ENCODE measurements at places on chromosomes 16 and 17. TPM values are rescaled to one million over a fixed set of nuclear protein-coding genes. Genes with fewer than 3 reads are reported as not detected.

DNA sequence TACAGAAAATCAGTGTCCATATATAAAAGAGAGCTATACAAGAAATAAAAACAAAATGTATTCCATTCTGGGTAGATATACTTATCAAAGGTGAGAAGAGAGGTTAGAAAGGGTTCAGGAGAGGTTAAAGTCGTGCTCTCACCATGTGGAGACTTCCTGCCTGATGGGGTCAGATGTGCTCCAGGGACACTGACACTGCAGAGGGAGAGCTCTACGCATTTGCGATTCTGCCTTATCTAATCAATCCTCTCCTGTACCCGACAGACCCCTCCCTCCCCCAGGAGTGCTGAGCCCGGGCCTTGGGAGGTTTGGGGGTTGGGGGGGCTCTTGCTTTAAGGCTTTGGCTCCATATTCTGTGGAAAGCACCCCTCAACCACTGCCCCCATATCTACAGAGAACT is 16.6 kb upstream of the SLC5A11 start:
- no peak overlapping the region for H3K27ac ChIP-seq
- peaks cover 13% of the 10 kb centered on the region for H3K36me3 ChIP-seq
- no peak for DNase-seq
- H3K27me3 ChIP-seq = no peaks in the 10 kb centered on the region
- no peak overlapping the region for H3K4me3 ChIP-seq

DNA sequence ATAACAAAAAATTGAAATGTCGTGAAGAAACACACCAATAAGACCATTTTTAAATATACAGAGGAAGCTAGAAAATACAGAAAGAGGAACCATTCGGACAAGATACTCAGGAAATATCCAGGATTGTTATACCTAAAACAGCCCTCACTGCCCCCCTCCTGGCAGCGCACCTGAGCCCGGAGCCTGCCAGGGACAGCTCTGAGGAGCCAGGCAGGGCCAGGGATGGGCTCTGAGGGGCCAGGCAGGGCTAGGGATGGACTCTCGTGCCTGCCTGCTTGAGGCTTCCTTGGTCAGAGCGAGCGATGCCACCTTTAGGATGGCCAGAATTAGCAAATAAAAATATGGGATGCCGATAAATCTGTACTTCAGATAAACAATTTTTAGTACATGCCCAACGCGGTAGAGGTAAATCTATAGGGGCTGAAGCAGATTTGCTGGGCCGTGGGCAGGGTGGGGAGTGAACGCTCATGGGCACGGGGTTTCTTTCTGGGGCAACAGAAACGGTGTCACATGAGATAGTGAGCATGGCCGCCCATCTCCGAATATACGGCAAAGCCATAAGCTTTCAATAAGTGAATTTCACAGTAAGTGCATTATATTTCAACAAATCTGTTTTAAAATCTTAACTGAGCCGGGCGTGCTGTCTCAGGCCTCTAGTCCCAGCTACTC is 18.2 kb upstream of the CSNK1D start:
- H3K27ac ChIP-seq = peak overlapping the region; percentile 52
- peaks cover 43% of the 10 kb centered on the region for H3K4me1 ChIP-seq
- DNase-seq = no peak
- no peaks in the 10 kb centered on the region for H3K27me3 ChIP-seq
- peak overlapping the region; percentile 58 for H3K4me3 ChIP-seq

The ACAP1 gene
- total RNA-seq = 709 TPM

GRCh38 chr16:12340151-12340733 is 363.7 kb downstream of the SNX29 start:
- H3K4me1 ChIP-seq = no peaks in the 10 kb centered on the region
- peak; percentile 24 for DNase-seq
- no peaks in the 10 kb centered on the region for H3K36me3 ChIP-seq
- H3K27ac ChIP-seq = no peak overlapping the region

- no peaks in the 10 kb centered on the region for H3K27me3 ChIP-seq
- peak overlapping the region; percentile 93 for H3K27ac ChIP-seq
- DNase-seq = no peak
- H3K36me3 ChIP-seq = peaks cover 54% of the 10 kb centered on the region
These were observed 1.8 kb downstream of the MAP3K14 start for GRCh38 chr17:45314741-45315647.

DNA sequence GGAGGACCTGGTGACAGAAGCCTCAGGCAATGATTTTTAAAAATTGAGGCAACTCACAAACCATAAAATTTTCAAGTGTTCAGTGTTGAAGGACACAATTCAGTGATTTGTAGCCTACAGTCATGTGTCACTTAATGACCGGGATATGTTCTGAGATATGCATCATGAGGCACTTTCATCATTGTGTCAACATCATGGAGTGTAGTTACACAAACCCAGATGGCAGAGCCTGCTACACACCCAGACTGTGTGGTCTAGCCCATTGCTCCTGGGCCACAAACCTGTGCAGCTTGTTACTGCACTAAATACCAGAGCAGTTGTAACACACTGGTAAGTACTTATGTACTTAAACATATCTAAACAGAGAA is 1.6 kb downstream of the PRSS41 start:
- H3K4me3 ChIP-seq = no peak overlapping the region
- H3K36me3 ChIP-seq = no peaks in the 10 kb centered on the region
- H3K27me3 ChIP-seq = peaks cover 17% of the 10 kb centered on the region

DNA sequence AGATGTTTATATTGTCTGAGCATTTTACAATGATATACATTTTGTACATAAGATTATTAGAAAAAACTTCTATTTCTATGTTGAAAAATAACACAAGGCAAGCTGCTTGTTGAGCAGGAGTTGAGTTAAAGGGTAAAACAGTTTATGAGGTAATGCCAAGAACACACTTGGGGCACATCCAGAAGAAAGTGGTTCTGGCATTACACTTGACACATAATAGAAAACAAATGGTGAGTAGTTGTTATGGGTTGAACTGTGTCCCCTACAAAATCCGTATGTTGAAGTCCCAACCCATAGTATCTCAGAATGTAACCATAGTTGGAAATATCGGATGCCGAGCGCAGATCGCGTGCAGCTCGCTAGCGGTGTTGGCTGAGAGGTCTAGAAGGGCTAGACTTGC is 354.3 kb upstream of the GOT2 start:
- H3K27me3 ChIP-seq = no peaks in the 10 kb centered on the region
- DNase-seq = no peak
- H3K36me3 ChIP-seq = no peaks in the 10 kb centered on the region
- H3K4me3 ChIP-seq = no peak overlapping the region

DNA sequence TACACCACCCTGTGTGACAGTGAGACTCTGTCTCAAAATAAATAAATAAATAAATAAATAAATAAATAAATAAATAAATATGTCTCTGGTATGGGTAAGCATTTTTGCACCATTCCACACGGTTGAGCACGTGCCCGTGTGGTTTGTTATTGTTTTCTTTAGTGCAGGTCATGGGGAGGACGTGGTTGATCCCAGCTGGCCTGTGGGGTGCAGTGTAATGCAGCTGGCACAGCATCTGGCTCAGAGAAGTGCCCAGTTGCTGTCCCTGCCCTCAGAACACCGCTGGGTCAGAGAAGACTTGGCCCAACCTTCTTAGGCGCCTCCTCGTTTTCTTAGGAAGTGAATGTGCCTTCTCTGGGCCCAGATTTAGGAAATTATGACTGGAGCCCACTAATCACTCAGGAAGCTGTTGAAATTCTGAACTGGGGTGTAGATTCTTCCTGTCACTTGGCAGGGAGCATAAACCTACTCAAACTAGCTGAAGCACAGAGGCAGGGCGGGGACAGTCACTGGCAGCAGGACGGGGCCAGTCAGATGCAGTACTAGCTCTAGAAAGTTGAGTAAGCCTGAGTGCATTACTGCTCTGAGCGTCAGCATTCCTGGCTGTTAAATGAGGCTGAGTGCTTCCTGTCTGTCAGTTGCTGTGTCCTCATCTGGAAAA is 85.9 kb downstream of the SNX29 start:
- H3K4me1 ChIP-seq = peaks cover 4% of the 10 kb centered on the region
- no peak overlapping the region for H3K27ac ChIP-seq
- DNase-seq = no peak

DNA sequence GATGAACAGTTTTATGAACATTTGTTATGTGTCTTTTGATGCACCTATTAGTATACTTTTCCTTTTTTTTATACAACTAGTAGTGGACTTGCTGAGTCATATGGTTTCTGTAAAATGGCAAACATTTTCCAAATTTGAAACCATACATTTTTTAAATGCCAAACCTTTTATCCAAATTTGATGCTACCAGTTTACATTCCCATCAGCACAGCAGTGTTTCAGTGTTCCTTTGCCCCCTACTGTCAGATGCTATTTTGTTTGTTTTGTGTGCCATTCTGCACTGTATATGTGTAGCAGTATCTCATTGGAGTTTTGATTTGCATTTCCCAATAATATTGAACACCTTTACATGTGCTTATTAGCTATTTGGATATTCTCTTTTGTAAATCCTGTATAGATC is 219.4 kb downstream of the TANC2 start:
- H3K4me1 ChIP-seq = no peaks in the 10 kb centered on the region
- H3K27ac ChIP-seq = no peak overlapping the region
- DNase-seq = no peak
- no peaks in the 10 kb centered on the region for H3K27me3 ChIP-seq

- DNase-seq = no peak
- H3K4me3 ChIP-seq = no peak overlapping the region
- no peaks in the 10 kb centered on the region for H3K36me3 ChIP-seq
- no peak overlapping the region for H3K27ac ChIP-seq
- H3K4me1 ChIP-seq = no peaks in the 10 kb centered on the region
These were observed 42.5 kb upstream of the TANC2 start for GRCh38 chr17:62923258-62924150.

DNA sequence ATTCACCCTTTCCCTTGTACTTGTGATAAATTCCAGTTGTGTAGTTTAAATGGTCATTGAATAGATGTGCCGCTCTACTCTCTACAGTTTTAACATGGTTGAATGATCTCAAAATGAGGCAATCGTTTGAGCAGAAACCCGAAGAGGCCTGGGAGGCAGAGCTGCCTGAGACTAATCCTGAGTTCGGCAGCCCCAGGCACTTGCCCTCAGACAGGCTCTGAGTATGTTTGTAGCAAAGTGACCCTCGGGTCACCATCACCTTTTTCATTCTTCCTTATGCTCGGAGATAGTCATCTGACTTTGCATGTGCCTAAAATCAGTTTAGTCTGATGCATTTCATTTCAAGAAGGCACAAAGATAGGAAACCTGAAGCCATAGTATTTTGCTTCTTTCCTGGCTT is 184.0 kb upstream of the RBFOX1 start:
- no peak for DNase-seq
- H3K27ac ChIP-seq = no peak overlapping the region
- no peaks in the 10 kb centered on the region for H3K4me1 ChIP-seq

GRCh38 chr17:4142107-4142900 is 526 bp downstream of the ZZEF1 start:
- H3K4me1 ChIP-seq = peaks cover 60% of the 10 kb centered on the region
- no peaks in the 10 kb centered on the region for H3K27me3 ChIP-seq
- peak overlapping the region; percentile 98 for H3K4me3 ChIP-seq
- H3K27ac ChIP-seq = peak overlapping the region; percentile 100
